ENCODE measurements at places on chromosomes 1 and 21.

- DNase-seq, result no peak
These were observed 279.9 kb downstream of the PTPRU start for GRCh38 chr1:29516063-29516820.

DNA sequence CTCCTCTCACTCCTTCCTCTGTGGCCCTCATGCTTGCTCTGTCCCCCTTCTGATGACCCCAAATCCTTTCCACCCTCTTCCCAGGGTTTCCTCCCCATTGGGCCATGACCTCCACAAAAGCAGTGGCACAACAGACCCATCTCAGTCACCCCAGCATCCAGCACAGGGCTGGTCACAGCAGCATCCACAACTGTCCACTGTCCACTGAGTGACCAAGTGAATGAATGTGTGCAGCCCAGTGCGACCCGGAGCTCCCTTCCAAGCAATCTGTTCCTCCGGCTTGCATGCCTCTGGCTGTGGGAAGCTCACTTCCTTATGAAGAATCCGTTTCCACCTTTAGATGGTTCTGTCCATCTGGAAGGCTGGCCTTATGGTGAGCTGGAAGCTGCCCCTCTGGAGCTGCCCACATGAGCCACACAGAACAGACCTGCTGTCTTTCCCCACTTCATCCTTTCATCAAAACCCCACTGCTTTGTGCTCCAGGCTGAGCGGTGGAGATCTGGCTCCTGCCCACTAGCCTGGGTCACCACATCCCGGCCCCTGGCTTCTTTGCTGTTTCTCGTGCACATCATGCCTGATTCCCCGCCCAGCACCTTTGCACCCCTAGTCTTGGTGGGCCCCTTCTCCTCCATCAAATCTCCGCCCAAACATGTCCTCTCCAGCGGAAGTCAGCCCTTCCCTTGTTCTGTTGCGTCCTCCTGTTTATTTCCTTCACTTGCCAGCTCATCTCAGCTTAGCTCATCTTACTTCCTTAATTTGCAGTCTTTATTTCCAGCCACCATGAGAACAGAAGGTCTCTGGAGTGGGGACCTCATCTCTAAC is 56.4 kb downstream of the EDN2 start:
- DNase-seq, result no peak

GRCh38 chr21:45768011-45768739 is 124.7 kb downstream of the PCBP3 start:
- DNase-seq, result no peak

- DNase-seq, result no peak
These were observed 17.0 kb downstream of the LAPTM5 start for GRCh38 chr1:30740251-30741238.

DNA sequence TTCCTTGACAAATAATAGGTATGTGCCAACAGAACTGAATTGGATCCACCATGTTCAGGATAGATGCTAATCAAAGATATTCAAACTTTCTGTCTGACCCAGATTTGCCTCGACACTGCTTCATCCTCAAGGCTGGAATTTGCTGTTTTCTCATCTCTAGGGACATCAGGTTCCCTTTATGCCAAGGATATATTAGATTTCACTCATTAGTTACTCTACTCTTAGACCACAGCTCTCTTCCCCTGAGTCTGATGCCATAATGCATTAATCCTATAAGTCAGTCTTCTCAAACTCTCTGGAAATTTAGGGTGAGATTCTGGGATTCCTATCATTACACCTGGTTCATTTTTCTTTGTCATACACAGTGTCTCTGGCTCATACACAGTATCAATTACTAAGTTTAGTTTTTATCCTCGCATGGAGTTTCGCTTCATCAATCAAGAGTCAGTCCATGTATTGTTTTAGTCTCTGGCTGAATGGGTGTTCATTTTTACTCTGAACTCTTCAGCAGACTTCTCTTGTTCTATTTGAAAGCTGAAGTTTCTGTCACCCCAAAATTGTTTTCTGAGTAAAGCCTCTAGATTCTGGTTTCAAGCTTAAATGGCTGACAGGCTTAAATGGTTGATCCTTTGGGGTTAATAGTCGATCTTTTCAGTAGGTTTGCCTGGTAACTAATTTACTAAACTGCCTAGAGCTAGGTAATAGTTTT is 9.3 kb upstream of the DCAF6 start:
- no peak for DNase-seq

GRCh38 chr21:32958288-32959002 is 67.3 kb upstream of the OLIG2 start:
- DNase-seq, result no peak

DNA sequence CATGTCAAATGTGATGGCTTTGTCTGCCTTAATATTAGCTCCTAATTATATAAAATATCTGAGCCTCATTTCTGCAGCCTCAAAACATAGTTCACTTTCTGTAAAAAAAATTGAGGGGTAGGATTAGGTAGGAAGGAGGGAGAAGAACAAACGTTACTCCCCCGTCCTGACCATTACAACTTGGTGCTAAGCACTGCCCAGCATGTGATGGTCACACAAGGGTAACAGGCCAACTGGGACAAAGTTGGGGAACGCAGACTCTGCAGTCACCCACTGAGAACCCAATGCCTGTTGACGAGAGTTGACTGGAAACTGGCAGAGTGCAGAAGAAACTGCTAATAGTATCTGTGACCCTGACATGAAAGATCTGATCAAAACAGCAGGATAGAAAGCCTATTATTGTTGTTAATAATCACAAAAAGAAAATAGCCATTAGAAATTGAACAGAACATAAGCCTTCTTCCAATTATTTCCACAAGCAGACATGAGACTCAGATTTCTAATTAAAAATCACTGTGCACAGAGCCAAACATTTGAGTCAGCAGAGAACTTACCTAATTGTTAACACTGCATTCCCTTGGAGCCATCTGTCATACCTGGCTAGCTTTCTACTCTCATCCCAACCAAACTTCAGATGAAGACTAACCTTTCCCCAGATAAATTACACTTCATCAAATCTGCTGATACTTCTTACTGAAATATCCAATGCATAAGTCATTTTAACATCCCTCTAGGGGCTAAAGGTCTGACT is 5.5 kb downstream of the SORT1 start:
- DNase-seq, result no peak

- DNase-seq, result no peak
These were observed 128.8 kb downstream of the KCNJ6 start for GRCh38 chr21:37787456-37787855.

- DNase-seq, result no peak
These were observed 51.9 kb downstream of the PHC2 start for GRCh38 chr1:33378976-33379375.

DNA sequence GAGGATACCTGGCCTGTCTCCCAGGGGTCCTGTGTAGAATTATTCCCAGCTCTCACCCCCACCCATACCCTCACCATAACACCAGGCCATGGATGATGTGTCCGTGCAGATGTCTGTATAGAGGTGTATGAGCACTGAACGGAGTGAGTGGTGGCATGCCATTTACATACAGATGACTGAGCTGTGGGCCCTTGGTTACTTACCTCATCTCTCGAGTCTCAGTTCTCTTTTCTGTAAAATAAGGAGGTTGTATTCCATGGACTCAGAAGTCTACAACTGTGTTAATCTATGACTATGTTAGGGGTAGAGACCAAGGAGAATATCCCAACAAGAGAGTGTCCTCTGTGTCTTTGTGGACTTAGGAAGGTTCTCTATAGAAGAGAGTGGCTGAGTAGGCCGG is 65.6 kb upstream of the CD1D start:
- no peak for DNase-seq

- no peak for DNase-seq
These were observed 14.5 kb downstream of the PAX7 start for GRCh38 chr1:18644973-18645746.

DNA sequence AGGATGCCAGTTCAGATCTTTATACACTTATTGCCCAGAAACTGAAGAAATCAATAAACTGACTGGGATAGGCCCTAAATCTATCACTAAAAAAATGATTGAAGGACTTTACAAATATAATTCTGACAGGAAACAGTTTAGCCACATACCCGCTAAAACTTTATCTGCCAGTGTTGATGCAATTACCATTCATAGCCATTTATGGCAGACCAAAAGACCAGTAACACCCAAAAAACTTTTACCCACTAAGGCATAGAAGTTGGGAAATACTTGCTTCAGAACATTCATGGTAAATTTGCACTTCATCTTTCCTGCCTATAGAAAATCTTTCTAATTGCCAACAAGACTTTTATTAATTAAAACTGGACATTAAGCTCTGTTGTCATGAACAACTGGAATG is 15.0 kb upstream of the GPR25 start:
- no peak for DNase-seq

DNA sequence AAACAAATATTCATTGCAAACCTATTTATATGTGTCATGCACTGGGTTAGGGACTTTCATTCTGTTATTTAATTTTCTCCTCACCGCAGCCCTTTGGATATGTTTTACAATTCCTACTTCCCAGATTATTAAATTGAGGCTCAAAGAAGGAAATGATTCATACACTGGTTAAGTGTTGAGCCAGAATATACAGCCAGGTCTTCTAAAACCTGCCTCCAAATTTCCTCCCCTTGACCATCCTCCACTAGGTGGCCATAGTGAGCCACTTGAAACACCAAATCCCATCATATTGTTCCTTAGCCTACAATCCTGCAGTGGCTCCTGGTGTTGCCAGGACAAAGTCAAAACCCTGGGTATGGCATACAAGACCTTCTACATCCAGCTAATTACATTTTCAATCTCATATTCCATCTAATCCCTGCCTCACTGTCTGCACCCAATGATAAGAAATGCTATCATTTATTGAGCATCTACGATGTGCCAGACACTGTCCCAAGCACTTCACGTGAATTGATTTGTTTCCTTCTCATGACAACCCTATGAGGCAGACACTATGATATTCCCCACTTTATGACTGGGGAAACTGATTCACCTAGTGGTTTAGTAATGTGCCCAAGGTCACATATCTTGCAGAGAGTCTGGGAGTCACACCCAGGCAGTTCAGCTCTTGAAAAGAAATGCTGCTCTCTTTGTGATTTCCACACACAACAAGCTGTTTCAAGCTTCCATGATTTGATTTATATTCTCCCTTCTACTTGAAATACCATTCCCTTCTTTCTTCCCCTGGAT is 23.6 kb upstream of the KIRREL1 start:
- DNase-seq, result no peak

GRCh38 chr1:101205457-101205856 is 31.4 kb upstream of the S1PR1 start:
- DNase-seq, result no peak

Measured in NCI-H1092 treated with DMSO at 0.1 percent for 48 hours (cell line).